ENCODE measurements at places on chromosomes 11 and 22.

DNA sequence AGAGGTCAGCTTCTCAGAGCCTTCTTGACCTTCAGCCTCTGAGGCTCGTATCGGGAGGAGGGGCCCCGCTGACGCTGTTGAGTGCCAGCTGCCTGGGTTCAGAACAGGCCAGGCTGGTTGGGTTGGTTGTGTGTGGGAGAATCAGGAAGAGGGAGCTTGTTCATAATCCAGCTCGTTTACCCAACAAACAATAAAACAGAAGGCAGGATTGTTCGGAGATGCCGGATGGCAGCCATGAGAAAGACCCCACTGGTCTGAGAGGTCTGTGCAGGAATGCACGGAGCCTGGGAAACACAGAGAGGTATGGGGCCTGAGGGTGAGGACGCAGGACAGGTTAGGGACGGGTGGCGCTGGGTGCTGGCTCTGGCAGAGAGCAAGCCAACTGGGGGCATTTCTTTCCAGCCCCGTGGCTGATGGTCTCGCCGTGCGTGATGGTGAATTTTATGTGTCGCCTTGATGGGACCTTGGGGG lies 31.6 kb upstream of the SHANK2 start:
- ATAC-seq = no peak

DNA sequence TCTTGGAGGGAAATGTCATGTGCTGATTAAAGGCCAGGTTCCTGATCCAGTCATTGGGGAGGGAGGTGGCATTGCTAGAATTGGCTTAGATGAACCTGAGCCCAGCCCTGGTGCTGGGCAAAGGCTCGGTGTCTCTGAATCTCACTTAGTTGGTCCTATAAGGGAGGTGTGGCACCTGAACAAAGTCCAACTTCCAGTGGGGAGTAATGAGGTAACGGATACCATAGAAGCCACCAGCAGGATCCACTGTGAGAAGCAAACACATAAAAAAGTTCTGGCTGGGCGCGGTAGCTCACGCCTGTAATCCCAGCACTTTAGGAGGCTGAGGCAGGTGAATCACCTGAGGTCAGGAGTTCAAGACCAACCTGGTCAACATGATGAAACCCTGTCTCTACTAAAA lies 26.6 kb downstream of the PRDM11 start:
- no peak for ATAC-seq

GRCh38 chr11:44066732-44067141 lies 667 bp downstream of the ACCS start:
- ATAC-seq = no peak

GRCh38 chr11:33296695-33297094 lies 39.5 kb downstream of the HIPK3 start:
- ATAC-seq = no peak

- ATAC-seq = no peak
Measured at GRCh38 chr22:46010207-46010867, 33.4 kb upstream of the WNT7B start.

DNA sequence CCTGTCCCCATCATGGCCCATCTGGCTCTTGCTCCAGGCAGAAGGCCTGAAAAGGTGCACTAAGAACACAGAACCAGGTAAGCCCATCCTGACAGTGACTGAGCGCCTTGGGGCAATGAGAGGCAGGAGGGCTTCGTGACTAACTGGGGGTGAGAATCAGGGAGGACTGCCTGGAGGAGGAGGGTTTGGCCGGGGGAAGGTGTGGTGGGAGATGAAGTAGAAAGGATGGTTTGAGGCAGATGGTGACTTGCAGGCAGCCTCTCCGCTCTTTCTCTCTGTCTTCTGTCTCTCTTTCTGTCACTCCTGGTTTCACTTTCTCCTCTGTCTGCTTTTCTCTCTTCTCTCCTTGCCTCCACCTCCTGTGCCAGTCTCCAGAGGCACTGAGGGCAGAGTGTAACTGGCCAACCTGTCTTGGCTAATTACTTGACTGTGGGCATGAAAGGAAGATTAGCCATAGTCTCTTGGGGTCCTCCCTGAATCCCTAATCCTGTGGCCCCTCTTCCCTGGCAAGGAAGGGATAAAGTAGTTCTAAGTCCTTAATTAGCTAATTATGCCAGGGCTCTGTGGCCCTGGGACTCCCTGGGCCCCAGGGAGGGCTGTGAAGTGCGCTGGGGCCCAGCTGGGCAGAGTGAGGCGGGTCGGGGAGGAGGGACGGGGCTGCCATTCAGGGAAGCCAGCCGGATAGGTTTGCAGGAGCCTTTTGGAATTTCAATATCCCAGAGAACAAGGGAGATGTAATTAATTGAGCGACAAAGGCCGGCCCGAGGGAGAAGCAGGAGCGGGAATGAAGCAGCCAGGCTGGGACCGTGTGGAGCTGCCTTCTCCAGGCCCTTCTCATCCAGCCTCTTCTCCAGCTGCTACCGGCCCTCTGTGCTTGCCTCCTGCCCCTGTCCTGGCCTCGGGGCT lies 61.1 kb downstream of the CACNA1I start:
- no peak for ATAC-seq

DNA sequence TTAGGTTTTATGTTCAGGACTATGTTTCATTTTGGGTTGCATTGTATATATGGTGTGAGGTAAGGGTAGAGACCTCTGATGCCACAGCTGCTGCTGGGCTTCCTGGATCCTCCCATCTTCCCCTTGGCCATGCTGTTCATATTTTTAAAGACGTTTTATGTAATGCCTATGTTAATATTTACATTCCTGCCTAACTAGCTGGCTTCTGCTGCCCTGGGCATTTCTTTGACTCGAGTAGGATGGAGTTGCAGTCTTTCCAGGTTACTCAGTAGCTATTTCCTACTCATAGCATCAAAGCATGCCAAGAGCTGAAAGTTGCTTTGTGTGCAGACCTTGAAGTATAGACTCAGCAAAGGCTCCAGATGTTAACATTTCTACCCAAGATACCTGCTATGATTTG lies 220.5 kb upstream of the CADM1 start:
- no peak for ATAC-seq

DNA sequence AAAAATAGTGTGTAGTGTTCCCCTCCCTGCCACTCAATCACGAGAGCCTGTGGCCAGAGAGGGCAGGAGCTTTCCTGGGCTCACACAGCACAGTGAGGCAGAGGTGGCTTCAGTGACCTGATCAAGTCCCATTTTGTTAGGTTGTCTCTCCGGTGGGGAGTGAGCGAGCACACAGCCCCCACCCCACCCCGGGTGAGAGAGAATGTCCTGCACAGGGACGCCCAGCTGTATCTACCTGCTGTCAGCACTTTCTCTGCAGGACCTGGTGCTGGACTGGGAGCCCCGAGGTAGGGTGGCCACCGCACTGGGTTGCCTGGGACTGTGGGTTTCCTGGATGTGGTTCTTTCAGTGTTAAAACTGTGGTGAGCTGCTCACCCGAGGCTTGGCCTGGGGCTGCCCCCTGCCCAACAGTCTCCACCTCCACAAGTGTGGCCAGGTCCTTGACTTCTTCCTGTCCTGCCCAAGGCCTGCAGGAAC lies 6.1 kb downstream of the CAPN5 start:
- ATAC-seq = peak; percentile 26

DNA sequence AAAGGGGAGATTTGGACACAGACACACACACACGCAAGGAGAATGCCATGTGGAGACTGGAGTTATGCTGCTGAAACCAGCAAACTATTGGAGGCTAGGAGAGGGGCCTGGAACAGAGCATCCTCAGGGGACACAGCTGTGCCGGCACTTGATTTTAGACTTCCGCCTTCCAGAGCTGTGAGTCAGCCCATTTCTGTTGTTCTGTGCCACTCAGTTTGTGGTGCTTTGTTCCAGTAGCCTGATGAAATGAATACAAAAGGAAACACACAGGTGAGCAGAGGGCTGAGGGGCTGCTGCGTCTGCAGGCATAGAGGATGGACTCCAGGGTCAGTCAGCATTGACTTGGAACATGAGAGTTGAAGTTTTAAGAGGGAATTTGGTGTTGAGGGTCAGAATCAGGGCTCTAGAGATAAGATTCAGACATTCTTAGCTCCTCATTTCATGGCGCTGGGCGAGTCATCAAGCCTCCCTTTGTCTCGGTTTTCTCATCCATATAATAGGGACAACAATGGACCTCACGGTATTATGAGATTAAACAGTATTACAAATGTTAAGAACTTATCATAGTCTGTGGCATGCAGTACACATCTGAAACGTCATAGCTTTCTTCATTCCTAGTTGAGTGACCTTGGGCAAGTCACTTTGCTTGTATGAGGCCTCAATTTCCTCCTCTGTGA lies 191.0 kb downstream of the MIAT start:
- ATAC-seq = no peak

- no peak for ATAC-seq
Measured at GRCh38 chr11:128535468-128536457, 51.6 kb downstream of the ETS1 start.

GRCh38 chr11:126809514-126810289 lies 190.9 kb downstream of the KIRREL3 start:
- ATAC-seq = no peak

DNA sequence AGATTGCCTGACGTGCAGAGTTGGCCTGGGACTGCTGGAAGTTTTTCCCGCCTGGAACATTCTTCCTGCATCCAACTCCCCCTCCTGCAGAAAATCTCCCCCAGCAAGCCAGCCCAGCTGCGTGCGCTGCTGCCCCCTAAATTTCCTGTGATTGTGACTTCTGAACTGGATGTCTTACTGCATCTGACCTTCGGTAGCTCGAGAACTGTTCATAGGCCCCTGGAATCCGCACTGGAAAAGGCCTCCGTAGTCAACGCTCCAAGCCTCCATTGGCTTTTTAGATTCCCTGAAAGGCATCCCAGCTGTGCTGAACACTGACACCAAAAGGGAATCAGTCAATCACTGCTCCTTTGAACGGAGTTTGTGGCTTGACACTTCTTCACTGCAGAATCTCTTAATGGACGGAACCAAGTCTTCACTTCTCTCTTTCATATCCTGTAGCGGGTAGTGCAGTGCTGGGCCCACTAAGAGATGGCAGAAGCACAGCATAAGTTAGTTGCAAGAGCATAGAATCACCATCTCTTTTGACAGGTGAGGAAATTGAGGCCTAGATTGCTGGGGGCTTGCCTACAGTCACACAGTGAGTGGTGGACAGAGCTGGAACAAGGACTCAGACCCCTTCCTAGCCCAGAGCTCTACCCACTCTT lies 14.2 kb upstream of the RASD2 start:
- ATAC-seq = no peak

DNA sequence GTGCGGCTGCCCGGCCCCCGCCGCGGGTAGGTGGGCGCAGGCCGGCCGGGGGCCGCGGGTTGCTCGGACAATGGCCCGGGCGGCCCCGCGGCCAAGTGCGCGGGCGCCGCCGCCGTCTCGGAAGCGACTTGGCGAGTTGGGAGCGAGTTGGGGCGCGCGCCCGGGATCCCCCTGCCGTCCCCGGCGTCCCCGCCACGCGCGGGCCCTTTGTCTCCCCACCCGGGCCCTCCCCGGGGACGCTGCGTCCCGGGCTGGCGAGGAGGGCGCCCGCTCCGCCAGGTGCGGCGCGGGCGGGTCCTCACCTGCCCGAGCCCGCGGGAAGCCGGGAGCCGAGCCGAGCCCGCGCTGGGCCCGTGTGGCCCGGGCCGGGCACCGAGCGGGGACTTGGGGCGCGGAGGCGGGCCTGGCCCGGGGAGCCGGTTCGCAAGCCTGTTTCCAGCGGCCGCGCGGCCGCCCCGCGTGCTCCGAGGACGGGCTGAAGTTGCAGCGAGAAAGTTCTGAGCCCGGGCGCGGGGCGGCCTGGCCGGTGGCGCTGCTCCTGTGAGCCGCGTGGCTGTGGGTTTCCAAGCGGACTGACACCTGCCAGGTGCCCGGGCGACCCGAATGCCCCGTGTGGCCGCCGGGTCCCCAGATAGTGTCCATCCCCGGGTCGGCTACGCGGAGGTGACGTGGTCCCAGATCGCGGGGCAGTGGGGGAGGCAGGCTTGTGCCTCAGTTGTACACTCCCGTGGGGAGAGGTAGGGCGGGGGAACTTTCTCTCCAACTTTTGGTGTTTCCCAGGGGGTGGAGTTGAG lies 586 bp downstream of the LRP5 start:
- peak; percentile 44 for ATAC-seq

GRCh38 chr11:69489031-69489745 lies 7.7 kb downstream of the LINC01488 start:
- ATAC-seq = no peak

DNA sequence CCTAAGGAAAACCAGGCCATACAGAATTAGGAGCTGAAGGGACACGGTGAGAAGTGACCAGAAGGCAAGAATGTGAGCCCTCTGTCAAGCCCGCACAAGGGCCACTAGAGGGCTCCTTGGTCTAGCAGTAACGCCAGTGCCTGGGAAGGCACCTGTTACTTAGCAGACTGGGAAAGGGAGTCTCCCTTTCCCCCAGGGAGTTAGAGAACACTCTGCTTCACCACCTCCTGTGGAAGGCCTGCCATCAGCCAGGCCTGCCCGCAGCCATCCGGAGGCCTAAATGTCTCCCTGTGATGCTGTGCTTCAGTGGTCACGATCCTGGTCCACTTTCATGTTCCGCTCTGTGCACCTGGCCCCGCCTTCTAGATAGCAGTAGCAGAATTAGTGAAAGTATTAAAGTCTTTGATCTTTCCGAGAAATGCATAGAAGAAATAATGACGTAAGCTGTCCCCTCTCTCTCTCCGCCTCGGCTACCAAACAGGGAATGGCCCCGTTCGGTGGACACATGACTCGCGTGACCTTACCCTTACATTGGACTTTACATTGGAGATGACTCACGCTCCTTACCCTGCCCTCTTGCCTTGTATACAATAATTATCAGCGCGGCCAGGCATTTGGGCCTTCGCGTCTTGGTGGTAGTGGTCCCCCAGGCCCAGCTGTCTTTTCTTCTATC lies 10.7 kb upstream of the GSTP1 start:
- no peak for ATAC-seq

GRCh38 chr11:74895340-74896116 lies 53.4 kb downstream of the XRRA1 start:
- no peak for ATAC-seq

DNA sequence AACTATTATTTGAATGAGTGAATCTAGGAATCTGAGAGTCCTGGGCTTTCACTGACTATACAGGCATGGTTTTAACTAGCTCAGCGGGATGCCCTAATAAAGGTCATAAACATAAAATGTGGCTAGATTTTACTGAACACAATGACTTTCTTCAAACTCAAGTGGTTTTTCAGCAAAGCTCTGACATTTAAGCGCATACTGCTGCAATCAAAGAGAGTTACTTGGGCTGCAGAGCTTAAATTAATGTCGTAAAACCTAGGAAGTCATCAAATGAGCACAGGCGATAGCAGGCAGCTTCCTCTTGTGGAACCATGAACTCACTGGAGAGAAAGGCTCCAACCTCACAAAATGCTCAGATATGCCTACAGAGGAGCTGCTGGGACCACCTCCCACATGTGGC lies 6.7 kb downstream of the CSNK2A3 start:
- ATAC-seq = no peak

- no peak for ATAC-seq
Measured at GRCh38 chr11:11306855-11307254, 46.2 kb downstream of the CSNK2A3 start.

- no peak for ATAC-seq
Measured at GRCh38 chr11:14584595-14584994, 59.0 kb upstream of the PDE3B start.
